Aorta (tissue), 5 donors: ENCODE measurements at places on chromosomes 11 and 22. TPM values are rescaled to one million over a fixed set of nuclear protein-coding genes. Genes with fewer than 3 reads are reported as not detected.

Gene GAL3ST1
- total RNA-seq: 1.2 TPM

Gene OVOL1
- not detected for total RNA-seq

DNA sequence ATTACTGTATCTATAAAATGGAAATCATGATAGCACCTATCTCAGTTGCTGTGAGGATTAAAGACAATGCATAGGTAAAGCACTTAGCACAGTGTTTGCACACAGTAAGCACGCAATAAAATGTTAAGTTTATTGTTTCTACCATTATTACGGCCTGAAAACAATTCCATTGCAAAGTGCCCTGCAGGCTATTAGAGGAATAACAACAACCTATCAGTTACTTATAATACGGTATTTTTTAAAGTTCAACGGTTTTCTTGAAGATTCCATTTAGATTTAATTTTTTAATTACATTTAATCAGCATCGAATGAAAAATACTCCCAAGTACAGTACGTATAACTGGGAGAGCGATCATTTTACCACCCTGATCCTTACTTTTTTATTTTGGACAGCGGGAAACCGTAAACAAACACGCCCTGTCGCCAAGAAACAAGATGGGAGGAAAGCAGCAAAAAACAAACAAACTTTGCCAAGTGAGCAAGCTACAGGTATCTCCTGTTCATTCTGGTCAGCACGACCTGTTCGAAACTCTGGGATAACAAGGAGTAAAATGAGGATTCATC is 893 bp downstream of the SLC36A4 start:
- no peaks in the 10 kb centered on the region for H3K36me3 ChIP-seq
- H3K4me3 ChIP-seq: peak overlapping the region; percentile 92
- no peaks in the 10 kb centered on the region for H3K27me3 ChIP-seq
- H3K27ac ChIP-seq: peak overlapping the region; percentile 12

DNA sequence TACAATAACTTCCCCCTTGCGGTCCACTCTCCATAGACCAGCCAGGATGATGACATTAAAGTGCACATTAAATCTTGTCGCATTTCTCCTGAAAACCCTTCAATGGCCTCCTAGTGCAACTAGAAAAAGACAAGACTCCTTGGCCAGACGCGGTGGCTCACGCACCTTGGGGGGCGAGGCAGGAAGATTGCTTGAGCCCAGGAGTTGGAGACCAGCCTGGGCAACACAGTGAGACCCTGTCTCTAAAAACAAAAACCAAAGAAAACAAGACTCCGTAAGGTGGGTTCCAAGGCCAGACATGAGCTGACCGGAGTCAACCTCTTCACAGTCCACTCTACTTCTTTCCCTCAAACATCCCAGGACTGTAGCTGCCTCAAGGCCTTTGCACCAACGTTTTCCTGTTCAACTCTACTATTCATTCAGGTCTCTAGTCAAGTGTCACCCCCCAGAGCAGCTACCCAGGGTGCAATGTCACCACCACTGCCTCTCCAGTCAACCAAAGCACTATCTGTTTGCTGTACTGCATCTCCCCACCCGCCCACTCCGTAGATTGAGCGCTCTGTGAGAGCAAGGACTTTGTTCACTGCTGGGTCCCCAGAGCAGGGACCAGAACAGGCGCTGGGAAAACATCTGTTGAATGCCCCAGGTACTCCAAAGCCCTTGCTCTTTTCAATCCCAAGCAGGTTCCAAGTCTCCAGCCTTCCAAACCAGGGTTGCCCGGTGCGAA is 739 bp downstream of the ZMAT5 start:
- H3K27me3 ChIP-seq: no peaks in the 10 kb centered on the region
- no peak overlapping the region for H3K27ac ChIP-seq
- H3K4me3 ChIP-seq: peak overlapping the region; percentile 61

DNA sequence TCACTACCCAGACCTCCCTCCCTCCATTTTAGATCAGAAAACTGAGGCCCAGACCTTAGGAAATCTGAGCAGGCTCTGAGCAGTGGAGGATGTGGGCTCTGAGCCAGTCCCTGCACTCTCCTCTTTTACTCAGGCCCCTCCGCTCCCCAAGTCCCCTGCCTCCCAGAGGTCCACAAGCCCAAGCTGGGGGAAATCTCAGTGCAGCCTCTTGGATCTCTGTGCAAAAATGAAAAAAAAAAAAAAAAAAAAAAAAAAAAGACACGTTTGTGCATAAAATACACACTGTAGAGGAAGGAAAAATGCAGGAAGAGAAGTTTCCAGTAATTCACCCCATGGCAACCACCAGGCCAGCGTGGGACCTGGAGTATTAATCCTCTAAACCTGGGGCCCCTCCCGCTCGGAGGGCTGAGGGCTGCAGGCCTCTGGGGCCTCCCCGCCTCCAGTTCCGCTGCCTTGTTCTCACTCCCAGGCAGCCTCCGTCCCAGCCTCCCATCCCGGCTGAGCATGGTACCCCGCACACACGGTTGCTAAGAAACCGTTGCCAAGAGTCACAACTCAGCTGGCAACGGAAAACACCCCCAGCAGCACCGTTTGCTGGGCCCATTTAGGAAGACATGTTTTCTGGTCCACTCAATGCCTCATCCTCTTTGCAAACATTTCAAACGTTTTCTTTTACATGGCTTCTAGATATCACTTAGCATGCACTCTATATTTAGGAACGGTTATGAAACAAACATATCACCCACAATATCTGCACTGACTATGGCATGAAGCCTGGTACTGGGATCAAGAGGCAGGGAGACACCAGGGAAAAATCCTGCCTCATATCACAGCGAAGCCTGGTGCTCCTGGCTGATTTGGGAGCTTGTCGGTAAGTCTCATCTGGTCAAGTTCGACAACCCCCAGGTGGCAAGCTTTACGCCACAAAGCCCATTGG is 227.5 kb downstream of the CTTN start:
- H3K4me3 ChIP-seq: no peak overlapping the region
- H3K27ac ChIP-seq: no peak overlapping the region
- H3K27me3 ChIP-seq: no peaks in the 10 kb centered on the region
- DNase-seq: no peak
